ENCODE measurements at places on chromosomes 4 and X. TPM values are rescaled to one million over a fixed set of nuclear protein-coding genes. Genes with fewer than 3 reads are reported as not detected.

KLHL4 gene
- 0.10 TPM for total RNA-seq

SHROOM4 gene
- 0.05 TPM for total RNA-seq

- H3K36me3 ChIP-seq, result no peaks in the 10 kb centered on the region
- no peak overlapping the region for H3K4me3 ChIP-seq
- H3K27me3 ChIP-seq, result no peaks in the 10 kb centered on the region
- no peaks in the 10 kb centered on the region for H3K4me1 ChIP-seq
- DNase-seq, result no peak
Observed at GRCh38 chrX:17939724-17940123, 78.6 kb upstream of the RAI2 start.

DNA sequence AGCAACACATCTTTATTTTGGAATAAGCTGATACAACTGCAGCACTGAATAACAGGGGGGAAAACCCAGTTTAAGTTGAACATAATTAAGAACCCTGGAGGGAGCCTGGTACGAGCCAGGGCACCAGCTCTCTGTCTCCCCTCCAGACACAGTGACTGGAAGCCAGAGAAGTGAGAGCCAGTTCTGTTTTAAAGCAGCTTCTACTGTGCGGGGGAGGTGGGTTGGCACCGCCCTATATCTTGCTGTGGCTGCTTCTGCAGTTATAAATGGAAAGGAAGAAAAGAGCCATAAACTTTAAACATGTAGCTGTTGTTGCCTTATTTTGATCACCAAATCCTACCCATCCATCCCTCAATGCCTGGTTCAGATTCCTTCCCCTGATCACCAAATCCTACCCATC, 207.9 kb upstream of the ANXA3 start:
- no peaks in the 10 kb centered on the region for H3K36me3 ChIP-seq
- H3K4me3 ChIP-seq, result no peak overlapping the region
- no peaks in the 10 kb centered on the region for H3K27me3 ChIP-seq

DNA sequence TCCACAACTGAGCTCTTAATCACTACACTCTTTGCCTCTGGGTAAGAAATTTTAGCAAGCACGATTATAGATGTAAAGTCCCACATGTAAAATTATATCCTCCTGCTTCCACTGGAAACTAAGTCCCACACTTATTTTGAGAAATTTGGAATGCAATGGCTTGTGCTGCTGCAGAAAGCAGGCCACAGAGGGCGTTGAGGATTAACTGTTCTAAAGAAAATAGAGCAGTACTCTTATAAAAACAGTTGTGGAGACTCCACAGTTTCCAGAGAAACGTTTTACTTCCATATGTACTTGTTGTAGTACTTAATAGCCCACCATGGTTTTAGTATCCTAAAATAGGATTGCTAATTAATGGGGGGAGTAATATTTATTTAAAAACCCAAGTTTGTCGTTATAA, 1.7 kb upstream of the CENPC start:
- peaks cover 11% of the 10 kb centered on the region for H3K4me1 ChIP-seq
- no peaks in the 10 kb centered on the region for H3K27me3 ChIP-seq
- H3K4me3 ChIP-seq, result no peak overlapping the region
- no peak for DNase-seq
- peaks cover 3% of the 10 kb centered on the region for H3K36me3 ChIP-seq

DNA sequence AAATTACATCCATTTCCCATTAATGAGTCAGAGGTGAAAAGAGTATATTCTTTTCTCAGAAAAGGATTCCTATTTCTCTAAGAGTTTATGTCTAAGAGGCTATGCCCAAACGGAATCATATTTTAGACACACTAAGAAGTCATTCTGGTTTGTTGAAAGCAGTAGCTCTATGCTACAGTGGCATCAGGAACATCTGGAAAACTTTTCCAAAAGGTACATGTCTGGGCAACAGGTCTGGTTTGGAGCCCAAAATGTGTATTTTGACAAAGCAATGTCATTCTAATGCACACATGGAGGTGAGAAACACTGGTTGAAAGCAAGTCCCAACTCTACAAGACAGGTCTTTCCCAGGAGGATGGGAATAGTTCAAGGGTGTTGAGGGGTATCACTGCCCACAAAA, 56.1 kb downstream of the APBB2 start:
- peak overlapping the region; percentile 88 for H3K27ac ChIP-seq
- DNase-seq, result no peak
- H3K4me1 ChIP-seq, result peaks cover 92% of the 10 kb centered on the region
- no peaks in the 10 kb centered on the region for H3K27me3 ChIP-seq
